ENCODE measurements at places on chromosomes 2 and 18.

DNA sequence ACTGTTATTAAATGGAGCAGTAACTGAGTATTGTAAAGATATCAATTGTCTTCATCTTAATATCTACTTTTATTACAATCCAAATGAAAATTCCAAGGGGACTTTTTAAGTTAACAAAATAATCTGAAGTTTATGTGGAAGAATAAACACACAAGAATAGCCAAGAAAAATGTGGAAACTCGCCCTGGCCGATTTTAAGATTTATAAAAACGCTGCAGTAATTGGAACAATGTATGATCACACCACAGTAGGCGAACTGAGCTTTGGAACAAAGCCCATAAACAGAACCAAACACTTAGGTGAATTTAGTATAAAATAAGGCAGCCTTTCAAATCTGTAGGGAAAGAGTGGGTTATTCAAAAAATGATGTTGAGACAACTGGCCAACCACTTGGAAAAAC is 96.3 kb downstream of the ANTXR1 start:
- no peaks in the 10 kb centered on the region for H3K4me1 ChIP-seq
- no peaks in the 10 kb centered on the region for H3K27me3 ChIP-seq
- peaks cover 25% of the 10 kb centered on the region for H3K36me3 ChIP-seq
- H3K4me3 ChIP-seq: no peak overlapping the region
- no peak overlapping the region for H3K27ac ChIP-seq
- no peak for DNase-seq

- H3K4me1 ChIP-seq: no peaks in the 10 kb centered on the region
- H3K27ac ChIP-seq: no peak overlapping the region
- H3K4me3 ChIP-seq: no peak overlapping the region
- no peaks in the 10 kb centered on the region for H3K27me3 ChIP-seq
Observed at GRCh38 chr2:11203480-11203879, 48.2 kb downstream of the SLC66A3 start.

GRCh38 chr2:217732992-217733391 is 269.8 kb downstream of the TNS1 start:
- no peak overlapping the region for H3K4me3 ChIP-seq
- peaks cover 5% of the 10 kb centered on the region for H3K4me1 ChIP-seq
- H3K36me3 ChIP-seq: no peaks in the 10 kb centered on the region

DNA sequence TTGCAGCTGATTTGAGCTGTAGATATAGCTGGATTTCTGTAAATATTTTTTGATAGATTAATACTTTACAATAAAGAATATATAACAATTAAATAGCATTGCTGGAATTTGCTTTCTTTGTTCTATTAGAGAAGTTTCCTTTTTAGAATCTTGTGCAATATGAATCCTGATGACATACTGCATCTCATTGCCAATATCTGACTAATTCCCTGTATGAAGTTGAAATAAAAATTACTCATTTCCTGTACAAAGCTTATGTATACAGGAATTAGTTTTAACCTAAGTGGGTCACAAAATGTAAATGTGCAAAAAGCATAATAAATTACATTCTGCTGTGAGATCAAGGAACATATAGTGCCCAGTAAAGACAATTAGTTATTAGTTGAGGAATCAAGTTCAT is 72.8 kb upstream of the TMEFF2 start:
- no peak overlapping the region for H3K27ac ChIP-seq
- no peaks in the 10 kb centered on the region for H3K36me3 ChIP-seq
- DNase-seq: no peak

GRCh38 chr2:161710131-161710915 is 86.1 kb downstream of the SLC4A10 start:
- H3K4me3 ChIP-seq: no peak overlapping the region
- H3K4me1 ChIP-seq: no peaks in the 10 kb centered on the region
- H3K27me3 ChIP-seq: peaks cover 13% of the 10 kb centered on the region
- no peak overlapping the region for H3K27ac ChIP-seq

GRCh38 chr18:12318334-12318697 is 10.3 kb downstream of the TUBB6 start:
- peaks cover 5% of the 10 kb centered on the region for H3K36me3 ChIP-seq
- peaks cover 4% of the 10 kb centered on the region for H3K4me1 ChIP-seq
- DNase-seq: no peak
- no peak overlapping the region for H3K27ac ChIP-seq

All from progenitor cell of endocrine pancreas (in vitro differentiated cells).